ENCODE measurements at places on chromosomes 3 and 15.

DNA sequence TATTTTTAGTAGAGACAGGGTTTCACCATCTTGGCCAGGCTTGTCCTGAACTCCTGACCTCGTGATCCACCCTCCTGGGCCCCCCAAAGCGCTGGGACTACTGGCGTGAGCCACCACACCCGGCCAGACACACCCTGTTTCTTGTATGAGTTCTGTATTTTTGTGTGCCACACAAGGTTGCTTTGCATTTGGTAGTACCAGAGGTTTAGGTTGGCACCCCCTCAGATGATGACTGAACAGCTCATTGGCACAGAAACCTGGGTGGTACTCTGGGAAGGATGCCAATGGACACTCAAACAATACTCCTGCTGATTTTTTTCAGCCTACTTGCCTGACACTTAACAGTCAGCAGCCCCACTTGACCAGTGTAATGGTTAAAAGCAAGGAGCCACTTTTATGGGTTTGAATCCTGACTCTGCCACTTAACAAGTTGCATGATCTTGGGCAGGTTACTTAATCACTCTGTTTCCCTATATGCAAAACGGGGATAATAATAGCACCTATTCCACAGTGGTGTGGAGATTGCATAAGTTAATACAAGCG is 39.2 kb upstream of the BCL2A1 start:
- no peak for DNase-seq

DNA sequence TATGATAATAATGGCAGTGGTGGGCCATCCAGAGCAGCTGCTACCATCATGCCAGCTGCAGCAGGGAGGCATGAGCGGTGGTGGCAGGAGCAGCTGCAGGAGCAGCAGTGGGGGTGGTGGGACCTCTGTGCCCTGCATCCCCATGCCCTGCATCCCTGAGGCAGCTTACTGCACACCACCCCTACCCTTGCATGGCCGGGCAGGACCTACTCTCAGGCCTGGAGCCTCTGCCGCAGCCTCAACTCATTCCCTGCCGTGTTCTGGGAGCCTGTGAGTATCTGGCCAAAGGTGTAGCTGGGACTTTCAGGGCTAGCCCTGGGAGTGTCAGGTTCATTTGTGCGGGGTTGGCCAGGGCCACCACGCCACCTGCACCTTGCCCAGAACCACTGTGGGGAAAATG is 3.3 kb upstream of the XCR1 start:
- DNase-seq: no peak

GRCh38 chr15:39301589-39301999 is 279.3 kb upstream of the THBS1 start:
- peak; percentile 54 for DNase-seq

DNA sequence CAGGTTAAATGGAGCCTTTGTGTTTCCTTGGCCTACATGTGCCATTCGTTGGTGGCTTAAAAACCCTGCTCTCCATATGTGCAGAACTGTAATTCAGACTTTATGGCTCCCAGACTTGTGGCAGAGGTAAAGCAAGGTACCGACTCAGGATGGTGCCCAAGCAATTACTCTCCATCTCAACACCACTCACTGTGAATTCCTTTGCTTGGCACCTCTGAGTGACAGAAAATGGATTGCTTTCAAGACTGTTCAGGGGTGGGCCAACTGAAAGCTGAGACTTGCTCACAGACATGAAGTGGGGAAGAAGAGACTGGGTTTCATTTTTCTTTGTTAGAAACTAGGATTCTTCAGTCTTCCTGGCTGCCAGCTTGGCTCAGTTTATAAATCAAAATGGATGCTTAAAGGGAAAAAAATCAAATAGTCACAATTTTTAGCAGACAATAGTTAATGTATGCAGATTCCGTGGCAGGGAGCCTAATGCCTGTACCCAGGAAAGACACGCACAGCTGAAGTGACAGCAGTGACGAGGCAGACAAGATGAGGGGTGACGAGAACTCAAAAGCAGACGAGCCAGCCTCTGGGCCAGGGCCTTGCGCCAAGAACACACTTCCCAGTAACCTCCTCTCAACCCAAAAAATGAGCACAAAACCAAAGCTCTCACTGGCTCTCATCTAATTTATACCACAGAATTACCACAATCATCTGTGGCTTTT is 207.9 kb upstream of the SLC2A2 start:
- DNase-seq: no peak

- no peak for DNase-seq
These were observed 28.8 kb downstream of the ACAA1 start for GRCh38 chr3:38107911-38108648.

- DNase-seq: no peak
These were observed 175.6 kb upstream of the RASGRP1 start for GRCh38 chr15:38740206-38740605.

DNA sequence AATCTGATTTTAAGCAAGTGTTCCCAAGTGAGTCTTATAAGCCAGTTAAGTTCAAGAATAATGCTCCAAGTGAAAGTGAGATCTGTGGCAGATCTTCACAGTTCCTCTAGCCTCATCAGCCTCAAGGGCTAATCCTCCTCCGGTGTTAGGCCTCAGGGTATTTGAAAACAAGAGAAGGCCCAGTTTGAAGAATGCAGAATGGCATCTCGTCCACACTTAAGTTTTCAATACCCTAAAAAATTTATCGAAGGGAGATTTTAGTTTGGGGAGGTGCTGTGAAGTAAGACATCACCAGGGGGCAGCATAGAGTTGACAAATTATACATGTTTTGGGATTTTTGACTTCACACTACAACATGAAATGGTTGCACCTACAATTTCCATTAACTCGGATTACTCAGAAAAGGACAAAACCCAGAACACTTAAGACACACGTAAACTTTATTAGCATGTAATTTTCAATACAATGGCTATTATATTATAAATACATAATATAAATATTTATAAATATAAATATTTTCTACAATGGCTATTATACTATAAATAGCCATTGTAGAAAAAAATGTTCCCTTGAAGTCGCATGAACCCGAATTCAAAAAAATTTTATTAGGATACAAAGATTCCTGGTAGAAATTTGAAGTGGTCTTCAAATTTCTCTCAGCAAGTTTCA is 2.3 kb upstream of the TMEM266 start:
- DNase-seq: no peak

GRCh38 chr3:17500618-17501017 is 241.8 kb downstream of the TBC1D5 start:
- no peak for DNase-seq

- DNase-seq: peak; percentile 12
These were observed 59.2 kb downstream of the RSRC1 start for GRCh38 chr3:158169091-158169491.

DNA sequence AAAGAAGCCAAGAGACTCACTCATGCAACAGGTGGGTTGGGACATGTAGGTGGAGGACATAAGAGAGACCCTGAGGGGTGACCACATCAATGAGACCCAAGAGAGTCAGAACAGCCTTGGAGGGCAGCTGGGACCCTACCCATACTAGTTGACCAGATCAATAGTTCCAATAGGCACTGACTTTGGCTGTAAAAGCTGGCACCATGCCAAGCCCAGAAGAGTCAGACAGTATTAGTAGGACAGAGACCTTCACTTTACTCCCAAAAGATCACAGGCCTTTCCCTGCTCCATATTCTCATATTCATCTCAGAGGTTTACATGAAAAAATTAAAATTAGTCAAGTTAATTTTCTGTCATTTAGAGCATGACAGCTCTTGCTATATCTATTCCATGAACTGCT is 20.9 kb upstream of the GABRR3 start:
- DNase-seq: no peak

DNA sequence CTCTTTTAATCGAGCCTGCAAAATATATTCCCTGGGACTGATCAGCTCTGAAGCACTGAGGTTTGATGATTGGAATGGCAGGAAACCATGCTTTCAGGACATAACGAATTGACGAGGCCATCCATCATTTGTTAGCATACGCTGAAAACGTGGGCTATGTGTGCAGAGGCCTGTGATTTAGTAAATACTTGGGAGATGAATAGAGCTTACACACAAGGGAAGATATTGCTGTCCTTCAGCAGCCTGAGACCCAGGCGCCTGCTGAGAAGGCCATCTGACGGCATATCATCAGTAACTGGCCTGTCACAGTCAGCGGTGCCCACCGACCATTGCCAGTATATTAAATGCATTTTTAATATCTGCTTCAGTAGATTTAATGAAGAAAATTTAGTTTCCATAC is 16.2 kb downstream of the CDIN1 start:
- DNase-seq: no peak

DNA sequence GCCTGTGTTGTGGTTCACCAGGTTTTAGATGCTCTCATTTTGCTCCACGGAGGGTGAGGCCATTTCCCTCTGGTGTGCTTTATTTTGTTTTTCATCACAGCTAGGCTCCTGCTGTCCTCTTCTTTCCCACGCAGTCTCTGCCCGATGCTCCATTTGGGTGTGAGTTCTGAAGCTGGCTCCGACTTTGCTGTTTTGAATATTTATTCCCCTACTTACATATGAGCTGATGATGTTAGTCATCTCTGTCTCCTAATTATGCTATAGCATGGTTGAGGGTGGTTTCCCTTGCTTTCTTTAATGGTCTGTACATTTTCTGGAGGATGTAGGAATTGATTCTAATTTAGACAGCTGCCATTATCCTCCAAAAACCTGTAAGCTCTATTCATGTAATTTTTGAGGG is 168.1 kb upstream of the MYRIP start:
- DNase-seq: no peak

DNA sequence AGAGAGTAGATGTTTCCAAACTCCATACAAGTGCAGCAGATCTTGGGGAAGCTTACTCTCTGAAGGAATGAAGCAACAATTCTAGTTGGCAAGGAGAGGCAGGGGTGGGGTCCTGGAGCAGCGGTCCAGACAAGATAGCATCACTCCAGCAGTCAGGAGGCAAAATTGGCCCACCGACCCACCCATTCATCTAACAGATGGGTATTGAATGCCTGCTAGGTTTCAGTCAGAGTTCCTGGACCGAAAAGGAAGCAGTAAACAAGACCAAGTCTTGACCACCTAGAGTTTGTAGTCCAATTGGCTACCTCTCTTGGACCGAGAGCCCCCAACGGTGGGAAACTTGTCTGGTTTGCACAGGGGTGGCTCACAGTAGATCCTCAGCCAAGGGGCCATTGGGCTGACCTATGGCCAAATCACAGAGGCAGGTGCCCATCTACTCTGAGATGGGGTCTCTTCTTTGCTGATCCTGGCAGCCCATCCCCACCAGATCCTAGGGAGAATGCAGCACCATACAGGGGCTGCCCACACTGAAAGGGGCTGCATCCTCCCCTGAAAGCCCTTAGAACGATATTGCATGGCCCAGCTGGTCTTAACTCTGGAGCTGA is 74.3 kb downstream of the CORO2B start:
- no peak for DNase-seq

DNA sequence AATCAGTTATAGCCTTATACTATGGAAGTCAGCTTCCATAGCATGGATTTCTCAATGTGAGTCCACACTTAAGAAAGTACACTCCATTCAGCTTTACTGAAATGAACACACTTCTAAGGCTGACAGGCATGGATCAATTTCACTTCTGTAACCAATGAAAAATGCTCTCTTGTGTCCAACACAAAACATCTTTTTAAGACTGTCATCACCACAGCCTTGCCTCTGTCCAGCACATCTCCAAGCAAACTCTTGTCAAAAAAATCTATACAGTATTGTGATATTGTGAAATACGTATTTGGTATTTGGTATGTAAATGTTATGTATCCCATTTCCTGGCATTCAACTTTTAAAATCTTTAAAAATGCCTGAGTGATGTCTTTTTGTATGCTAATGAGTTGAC is 208.7 kb downstream of the RAP2B start:
- no peak for DNase-seq

DNA sequence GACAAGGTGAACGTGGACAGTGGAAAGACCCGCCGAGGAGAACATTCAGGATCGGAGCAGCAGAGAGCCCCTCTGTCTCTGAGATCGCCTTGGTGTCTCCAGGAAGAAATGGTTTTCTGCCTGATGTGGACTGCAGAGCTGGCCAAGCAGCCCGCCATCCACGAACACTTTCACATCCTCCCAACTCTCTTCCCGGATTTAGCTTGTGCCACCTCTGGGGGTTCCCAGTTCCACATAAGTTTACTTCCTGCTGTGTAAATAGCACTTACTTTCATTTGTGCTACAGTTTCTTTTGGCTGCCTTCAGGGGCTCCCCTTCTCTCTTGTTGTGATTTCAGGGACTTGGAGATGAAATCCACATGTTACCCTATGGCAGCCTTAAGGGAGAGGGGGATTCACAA is 48.4 kb downstream of the SEMA5B start:
- DNase-seq: no peak

DNA sequence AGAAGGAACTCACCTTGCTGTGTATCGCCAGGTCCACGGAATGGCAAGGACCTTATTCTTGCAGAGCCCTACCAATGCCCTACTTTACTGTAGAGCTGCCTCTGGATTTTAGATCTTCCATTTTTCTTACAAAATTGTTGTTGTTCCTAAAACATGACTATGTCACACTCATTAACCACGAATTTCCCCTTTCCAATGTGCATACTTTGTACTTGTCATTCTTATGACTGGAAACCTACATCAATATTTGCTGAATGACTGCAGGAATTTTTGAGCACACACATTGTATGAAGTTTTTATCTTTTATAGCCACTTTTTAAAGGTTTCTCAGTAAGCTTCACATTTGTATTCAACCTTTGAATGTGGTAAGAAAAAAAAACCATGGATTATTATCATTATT is 35.9 kb upstream of the CMSS1 start:
- DNase-seq: no peak

DNA sequence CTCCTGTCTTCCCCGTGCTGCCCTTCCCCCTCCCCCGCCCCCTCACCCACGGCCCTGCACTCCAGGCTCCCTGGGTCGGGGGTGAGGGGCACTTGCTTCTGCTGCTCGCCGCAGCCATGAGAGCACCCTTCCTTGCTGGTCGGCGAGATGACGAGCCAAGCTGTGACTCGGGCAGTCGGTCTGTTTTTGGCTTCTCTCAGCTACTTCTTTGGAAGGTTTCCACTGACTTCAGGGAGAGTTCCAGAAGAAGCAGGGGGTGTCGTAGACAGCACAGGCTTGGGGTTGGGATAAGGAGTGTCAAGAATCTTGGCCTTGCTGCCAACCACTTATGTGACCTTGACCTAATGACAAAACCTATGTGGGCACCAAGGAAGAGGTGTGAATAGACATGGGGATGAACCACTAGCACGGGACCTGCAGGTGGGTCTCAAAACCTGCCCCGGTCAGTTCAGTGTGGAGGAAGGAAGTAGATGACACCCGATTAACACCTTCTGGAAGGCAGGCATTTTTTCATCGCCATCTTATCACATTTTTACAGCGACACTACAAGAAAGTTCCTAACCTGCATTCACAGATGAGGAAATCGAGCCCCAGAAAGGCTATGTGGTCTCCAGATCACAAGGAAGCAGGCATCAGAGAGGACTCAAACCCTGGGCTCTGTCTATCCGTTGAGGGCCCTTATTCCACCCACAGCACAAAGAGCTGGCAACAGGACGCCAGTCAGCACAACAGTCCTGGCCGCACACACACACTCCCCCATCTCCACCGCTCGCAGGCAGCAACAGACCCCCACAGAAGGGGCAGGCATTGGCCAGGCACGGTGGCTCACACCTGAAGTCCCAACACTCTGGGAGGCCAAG is 120.9 kb downstream of the LIPC start:
- DNase-seq: no peak
